ENCODE measurements at places on chromosomes 16 and 17.

DNA sequence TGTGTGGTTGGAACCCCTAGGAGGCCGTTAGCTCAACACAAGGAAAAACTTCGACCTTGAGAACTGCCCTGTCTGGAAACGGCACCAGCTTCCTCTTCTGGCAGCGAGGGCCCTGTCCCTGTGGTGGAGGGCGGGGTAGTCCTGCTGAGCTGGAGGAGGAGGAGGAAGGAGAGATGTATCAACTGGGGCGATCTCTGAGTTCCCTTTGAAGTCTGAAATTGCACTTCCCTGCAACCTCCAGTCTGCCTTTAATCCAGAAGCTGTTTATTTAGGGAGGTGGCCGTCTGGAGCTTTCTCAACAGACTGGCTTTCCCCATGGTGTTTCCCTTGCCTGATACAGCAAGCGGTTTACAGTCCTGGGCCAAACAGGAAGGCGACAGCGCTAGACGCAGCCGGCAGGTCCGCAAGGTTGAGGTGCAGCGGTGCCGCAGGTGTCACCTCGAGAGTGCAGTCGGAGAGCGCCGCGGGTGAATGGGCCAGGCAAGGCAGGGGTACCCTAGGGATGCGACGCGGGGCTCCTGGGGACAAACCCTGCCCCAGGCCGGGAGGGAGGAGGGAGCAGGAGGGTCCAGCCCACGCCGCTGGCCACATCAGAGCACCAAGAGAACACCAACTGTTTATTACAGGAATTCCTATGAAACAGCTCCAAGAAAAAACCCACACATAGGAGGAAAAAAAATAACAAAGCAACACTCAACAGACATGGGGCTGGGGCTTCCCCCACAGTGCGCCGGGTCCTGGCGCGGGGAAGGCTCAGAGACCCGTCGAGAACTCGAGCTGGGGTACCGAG is 11.4 kb upstream of the MRPS23 start:
- DNase-seq: no peak

GRCh38 chr17:61379457-61380216 is 20.0 kb upstream of the TBX2 start:
- DNase-seq: no peak

DNA sequence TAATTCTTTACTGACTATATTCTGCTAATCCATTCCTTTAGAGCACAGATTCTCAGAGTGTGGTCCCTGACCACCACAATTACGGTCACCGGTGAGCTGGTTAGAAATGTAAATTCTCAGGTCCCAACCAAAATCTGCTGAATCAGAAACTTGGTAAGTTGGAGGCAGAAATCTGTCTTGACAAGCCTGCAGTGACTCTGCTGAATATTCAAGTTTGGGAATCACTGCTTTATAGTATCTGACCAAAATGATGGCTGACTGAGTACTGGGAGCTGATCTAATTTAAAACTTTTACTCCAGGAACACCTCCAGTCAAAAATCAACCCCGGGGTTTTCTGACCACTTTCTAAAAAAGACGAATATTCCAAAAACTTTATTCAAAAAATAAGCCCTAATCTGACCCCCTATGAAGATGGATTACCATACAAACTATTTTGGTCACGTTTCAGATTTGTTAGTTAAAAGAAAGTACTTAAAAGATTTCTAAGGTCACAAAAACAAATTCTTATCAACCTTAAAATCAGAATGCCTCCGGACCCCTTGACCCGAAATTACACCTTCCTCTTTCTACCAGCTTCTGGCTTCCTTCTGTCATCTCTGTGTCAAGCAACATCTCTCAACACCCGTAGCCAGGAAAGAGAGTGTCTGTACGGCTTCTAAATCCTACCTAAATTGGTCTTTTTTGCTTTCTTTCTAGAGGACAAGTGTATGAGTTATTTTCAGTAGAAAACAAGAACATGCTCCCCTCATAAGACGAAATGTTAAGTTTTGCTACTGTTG is 38.6 kb downstream of the CREBBP start:
- DNase-seq: no peak

GRCh38 chr17:43714465-43715149 is 44.0 kb downstream of the SOST start:
- DNase-seq: no peak

DNA sequence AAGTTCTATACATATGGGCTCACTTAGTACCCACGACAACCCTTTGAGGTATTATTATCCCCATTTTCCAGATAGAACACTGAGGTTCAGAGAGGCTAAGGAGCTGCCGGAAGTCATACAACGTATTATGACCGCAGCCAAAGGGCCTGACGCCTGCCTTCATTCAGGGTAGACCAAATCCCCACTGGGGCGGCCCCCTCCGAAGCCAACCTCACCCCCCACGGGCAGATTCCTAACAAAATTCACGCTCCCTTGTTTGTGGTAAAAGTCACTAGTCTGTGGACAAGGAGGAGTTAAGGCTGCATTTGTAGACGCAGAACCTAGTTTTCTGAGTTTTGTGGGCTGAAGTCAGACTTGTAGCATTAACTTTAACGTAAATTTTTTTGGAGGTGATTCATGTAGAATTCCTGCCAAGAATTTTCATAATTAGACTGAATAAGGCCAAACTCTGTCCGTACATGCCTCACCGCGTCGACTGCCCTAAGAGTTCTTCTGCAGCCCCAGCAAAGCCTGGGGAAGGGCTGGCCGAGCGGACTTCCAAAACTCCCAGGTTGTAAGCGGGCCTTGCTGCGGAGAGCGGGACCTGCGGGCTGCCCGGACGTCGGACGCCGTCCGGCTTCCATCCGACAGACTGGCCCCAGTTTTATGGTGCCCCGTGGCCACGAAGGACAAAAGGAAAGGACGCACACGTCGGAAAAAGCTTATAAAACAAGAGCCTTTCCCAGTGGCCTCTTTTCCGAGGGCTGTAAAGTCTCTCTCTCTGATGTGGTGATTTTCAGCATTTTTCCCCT is 75.7 kb downstream of the NXN start:
- no peak for DNase-seq

DNA sequence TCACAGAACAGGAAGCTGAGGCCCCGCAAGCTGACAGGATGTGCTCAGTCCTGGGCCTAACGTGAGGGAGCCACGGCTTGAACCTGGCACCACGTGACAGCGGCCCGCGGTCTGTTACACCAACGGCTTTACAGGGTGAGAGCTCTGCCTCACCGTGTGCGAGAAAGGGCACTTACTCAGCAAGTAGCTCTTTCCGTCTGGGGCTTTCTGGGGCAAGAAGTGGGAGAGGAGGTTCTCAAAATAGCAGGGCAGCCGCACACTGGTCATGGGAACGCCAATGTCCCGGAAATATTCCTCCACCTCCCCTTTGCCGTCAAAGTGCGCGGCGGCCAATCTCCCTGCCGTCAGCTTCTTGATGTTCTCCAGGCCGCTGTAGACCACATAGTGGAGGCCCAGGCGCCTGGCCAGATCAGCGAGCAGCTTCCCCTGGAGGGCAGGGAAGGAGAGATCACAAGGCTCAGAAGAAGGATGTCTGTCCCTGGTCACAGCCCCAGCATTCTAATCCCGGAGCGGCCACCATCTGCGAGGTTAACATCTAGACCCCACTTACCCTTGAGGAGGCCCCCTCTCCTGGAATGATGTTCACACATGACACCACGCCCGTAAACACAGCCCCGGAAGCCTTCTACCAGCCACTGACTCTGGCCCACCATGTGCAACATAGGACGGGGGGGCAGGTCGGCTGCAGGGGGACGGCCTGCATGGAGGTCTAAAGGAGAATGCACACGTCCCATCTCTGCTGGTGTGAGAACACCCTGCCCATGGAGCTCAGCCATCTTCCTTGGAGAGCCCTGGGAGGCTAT is 8.2 kb downstream of the NMRAL1 start:
- DNase-seq: no peak

GRCh38 chr16:1099189-1100083 is 3.4 kb upstream of the C1QTNF8 start:
- no peak for DNase-seq

DNA sequence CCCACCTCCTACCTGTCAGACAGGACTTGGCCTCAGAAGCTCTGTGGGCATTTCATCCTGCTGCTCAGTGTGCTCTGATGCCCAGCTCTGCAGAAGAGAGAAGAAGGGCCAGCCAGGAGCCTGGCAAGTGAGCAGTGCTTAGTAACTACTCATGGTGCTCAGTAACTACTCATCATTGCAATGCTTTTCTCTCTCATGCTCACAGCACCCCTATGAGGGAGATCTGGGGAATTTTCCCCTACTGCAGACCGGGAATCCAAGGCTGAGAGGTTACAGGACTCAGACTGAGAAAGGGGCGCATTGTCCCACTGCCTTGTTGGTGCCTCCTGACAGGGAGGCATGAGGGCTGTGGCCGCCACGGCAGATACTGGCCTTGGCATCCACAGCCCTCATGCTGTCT is 261.1 kb downstream of the C16orf95 start:
- DNase-seq: no peak

DNA sequence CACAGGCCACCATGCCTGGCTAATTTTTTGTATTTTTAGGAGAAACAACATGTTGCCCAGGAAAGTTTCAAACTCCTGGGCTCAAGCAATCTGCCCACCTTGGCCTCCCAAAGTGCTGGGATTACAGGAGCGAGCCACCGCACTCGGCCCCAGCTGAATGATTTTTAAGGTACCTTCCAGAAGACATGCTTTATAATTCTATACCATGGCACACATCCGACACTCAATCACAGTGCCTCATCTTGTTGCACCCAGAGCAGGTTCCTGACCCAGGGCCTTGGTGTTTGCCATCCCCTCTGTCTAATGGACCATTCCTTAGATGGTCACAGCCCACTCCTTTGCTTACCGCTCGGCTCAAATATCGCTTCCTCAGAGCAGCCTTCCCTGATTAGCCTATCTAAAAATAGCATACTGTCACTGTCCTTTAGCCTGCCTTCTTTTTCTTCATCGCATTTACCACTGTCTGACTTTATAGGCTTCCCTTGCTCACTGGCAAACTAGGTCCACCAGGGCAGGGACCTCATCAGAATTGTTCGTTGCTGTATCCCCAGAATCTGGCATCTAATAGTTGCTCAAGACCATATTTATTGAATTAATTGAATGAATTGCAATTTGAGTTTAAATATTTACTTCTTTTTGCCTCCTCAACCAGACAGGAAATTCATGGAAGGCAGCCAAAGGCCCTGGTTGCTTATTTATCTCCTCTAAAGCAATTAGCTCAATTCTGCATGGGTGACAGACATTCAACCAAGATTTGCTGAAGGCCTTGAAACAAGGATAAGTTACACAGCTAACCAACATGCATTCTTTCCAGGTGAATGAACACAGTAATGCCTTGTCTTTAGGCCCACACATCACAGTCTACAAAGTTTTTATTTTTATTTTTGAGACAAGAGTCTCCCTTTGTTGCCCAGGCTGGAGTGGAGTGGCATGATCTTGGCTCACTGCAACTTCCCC is 6.3 kb upstream of the TENT4B start:
- no peak for DNase-seq

DNA sequence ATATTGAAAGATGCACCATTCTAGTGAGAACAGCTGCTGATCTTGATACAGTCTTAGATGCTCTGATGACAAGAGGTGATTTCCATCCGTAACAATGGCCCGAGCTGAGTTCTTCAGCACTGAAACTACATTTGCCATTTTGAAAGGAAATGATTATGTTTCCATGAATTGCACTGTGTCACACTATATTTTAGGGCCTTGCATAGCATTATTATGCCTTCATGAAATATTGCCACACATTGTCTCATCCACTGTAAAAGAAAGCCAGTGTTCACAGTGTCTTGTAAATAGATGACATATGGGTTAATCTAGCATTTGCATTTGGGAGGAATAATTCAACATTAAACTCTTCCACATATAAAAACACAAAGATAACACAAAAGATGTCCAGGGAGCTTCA is 438.3 kb upstream of the PSMD7 start:
- DNase-seq: no peak

DNA sequence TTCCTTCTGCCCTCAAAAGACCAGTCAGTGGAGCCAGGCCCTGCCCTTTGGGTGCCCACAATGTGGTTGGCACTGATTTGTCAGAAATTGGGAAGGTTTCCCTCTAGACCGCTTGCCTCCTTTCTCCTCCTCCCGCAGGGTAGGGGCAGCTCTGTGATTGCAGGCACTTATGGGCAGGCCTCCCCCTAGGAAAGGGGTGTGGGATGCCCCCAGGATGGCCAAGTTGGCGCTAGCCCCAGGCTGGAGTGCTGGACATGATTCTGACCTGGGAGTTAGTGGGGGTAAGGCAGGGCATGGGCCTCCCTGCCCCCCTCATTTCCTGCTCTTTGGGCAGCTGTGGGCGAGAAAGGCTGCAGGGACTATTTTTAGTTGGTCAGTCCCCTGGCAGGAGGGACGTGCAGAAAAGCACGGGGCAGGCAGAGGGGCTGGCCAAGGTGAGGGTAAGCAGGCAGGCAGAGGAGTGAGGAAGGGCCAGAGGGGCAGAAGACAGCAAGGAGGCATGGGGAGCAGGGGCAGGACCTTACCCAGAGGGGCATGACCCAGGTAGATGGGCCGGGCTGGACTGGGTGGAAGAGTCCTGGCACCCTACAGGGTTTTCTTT is 3.3 kb downstream of the RARA start:
- no peak for DNase-seq

- no peak for DNase-seq
Observed at GRCh38 chr16:66014221-66014620, 352.3 kb upstream of the CDH5 start.

DNA sequence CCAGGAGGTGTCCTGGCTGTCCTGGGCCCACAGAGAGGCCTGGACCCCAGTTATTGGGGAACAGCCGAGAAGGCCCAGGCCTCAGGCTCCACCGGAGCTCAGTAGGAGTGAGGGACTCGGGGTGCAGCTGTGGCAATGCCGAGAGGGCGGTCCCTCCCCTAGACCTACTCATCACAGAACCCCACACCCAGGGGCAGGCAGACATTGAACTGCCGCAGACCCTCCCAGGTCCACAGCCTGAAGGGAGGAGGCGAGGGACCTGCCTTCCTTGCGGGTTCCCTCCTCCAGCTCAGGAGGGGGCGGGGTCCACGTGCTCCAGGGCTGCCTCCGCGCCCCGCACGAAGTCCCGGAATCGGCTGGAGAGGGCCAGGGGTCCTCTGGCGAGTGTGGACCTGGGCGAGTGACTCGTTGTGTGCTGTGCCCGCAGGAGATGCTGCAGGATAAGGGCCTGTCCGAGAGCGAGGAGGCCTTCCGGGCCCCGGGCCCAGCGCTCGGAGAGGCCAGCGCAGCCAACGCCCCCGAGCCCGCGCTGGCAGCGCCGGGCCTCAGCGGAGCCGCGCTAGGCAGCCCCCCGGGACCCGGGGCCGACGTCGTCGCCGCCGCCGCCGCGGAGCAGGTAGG is 3.9 kb downstream of the TBX4 start:
- DNase-seq: no peak

- no peak for DNase-seq
Observed at GRCh38 chr17:15124746-15125145, 140.4 kb downstream of the PMP22 start.

Measured in forelimb muscle (tissue), 1 donor.